ENCODE measurements at places on chromosomes 13 and 19. TPM values are rescaled to one million over a fixed set of nuclear protein-coding genes. Genes with fewer than 3 reads are reported as not detected.

The CYP2A7 gene
- total RNA-seq = not detected

The TGFBR3L gene
- total RNA-seq = 1.2 TPM

GRCh38 chr13:110572778-110573118 lies 11.2 kb upstream of the RAB20 start:
- no peak for DNase-seq

- no peak for DNase-seq
Measured at GRCh38 chr13:112840472-112841302, 128.3 kb upstream of the MCF2L start.

- DNase-seq = no peak
Measured at GRCh38 chr19:23520441-23520840, 125.2 kb upstream of the ZNF91 start.

DNA sequence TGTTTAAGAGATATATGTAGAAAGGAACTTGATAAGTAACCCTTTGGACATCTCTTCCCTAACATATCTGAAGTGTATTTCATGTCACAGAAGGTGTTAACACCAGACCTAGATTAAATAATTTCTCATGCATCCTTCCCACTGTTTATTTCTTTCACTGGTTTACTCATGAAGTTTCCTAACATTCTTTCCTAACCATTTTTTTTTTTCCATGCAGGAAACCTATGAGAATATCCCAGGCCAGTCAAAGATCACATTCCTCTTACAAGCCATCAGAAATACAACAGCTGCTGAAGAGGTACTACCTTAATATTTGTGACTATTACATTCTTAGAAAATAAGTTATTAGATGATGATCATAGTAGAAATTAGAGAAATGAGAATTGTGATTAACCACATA lies 28.8 kb downstream of the IPO5 start:
- no peak for DNase-seq

The HSH2D gene
- total RNA-seq = under 0.01 TPM

The EBI3 gene
- not detected for total RNA-seq

Measured in mammary epithelial cell (primary cell).